ENCODE measurements at places on chromosomes 2 and 18.

DNA sequence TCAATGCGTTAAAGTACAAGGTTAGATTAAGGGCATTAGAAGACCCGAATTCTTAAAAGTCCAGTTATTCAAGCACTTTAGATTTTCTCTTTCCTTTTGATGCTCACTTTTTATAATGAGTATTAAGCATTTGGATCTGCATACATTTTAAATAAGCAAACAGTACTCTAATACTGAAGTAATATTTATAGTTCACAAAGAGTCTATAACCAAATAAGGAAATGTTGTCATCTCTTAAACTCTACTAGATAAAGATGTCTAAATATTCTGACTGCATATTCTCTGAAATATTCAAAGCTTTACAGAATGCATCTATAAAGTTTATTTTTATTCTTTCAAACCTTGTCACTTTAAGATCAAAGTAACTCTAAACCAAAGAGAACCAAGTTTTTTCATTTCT is 25.5 kb downstream of the PPP3R1 start:
- no peak for DNase-seq

DNA sequence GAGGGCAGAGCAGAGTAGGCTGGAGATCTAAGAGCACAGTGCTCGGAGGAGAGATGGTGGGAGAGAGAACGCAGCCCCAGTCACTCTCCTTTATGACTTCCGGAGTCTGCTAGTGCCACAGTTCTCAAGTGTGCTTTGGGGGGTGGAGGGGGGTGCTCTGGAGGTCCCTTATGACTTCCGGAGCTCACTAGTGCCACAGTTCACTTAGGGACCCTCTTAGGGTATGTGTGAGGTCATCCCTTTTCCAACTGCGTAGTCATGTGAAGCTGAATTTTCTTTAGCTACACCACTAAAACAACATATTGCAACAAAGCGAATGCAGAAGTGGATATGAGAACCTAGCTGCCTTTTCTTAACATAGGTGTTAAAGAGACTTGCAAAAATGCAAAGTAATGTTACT is 153.7 kb upstream of the KCTD1 start:
- no peak for DNase-seq

GRCh38 chr2:217090884-217091283 is 231.0 kb upstream of the TNP1 start:
- DNase-seq, result no peak

- DNase-seq, result no peak
Measured at GRCh38 chr18:69957747-69958146, 10.1 kb upstream of the CD226 start.

Measured in neural crest cell (in vitro differentiated cells).